ENCODE measurements at places on chromosomes 6 and 20. TPM values are rescaled to one million over a fixed set of nuclear protein-coding genes. Genes with fewer than 3 reads are reported as not detected.

DNA sequence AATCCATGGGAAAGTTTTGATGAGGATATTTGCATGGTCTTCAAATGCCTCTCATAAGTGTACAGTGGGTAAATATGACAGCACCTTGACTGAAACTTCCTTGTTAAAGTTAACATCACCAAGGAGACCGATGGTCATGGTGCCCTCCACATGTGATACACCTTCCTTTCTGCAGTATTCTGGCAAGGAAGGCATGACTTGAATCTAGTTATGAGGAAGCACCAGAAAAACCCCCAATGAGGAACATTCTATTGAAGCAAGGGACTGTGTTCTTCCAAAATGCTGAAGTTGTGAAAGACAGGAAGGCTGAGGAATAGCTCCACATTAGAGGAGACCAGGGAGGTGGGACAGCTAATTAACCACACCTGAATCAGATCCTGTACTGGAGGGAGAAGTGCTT is 118.3 kb downstream of the SLC24A3 start:
- no peak for DNase-seq

The FAM217A gene
- total RNA-seq = not detected

- no peak for DNase-seq
These were observed 418.7 kb downstream of the CBLN4 start for GRCh38 chr20:55586610-55587009.

The CRISP2 gene
- not detected for total RNA-seq

The ISM1 gene
- total RNA-seq = 2.8 TPM

DNA sequence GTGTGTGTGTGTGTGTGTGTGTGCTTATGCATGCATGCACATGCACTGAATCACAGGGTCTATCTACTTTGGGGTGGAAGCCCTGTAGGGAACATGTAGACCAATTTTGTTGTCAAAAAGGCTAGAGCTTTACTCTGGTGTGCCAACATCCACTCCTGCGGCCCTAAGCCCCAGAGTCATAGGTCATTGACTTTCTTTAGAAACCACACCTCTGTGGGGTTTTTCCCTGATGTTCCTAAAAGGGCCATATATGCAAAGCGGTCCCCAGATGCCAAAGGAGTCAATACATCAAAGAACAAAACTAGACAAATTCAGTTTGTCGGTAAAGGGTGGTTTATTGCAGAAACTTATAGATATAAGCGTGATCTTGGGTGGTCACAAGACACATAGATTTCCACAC is 29.8 kb upstream of the SLC2A12 start:
- no peak for DNase-seq

The NKAPL gene
- total RNA-seq = 0.30 TPM

The UNC5CL gene
- total RNA-seq = 3.5 TPM

Data from naive thymus-derived CD4-positive, alpha-beta T cell (primary cell).